GM23338 (cell line): ENCODE measurements at places on chromosomes 5 and 9.
A peak's percentile ranks its signal among the peaks of the same experiment; 100 is the strongest.

DNA sequence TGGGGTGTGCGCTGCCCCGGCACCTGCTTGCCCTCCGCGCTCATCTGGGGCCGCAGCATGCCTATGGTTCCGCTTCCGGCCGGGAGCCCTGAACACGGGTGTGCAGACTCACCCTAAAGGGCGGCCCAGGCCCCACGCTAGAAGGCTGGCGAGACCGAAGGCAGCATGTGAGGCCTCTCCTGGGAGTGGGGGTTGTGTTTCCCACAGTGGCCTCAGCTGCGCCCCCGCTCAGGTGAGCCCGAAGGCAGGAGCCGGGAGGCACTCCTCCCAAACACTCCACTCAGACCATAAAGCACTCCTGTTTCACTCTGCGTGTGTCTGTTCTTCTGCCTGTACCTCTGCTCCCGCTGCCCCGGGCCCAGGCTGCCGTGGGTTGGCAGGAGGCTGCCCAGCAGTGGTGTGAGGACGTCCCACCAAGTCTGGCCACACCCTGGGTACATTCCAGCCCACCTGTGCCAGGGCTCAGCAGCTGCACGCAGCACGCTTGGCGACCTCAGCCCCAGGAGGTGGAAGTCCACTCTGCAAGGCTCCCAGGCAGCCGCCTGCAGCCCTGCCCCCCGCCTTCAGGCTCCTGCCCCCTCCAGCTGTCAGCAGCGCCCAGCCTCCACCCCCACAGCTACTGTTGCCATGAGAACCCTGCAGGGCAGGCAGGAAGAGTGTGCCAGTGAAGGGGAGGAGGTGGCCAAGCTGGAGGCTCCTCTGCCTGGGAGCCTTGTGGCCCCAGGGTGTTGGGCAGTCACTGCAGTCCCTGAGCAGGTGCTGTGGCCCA lies 1.2 kb upstream of the AJM1 start:
- H3K4me1 ChIP-seq: peaks cover 15% of the 10 kb centered on the region; the same call in 1 of the 2 replicates
- DNase-seq: peak; percentile 55
- peaks cover 8% of the 10 kb centered on the region; the same call in 1 of the 2 replicates for H3K27me3 ChIP-seq
- H3K36me3 ChIP-seq: no peaks in the 10 kb centered on the region
- no peak overlapping the region; the same call in 1 of the 2 replicates for H3K27ac ChIP-seq

GRCh38 chr5:137710086-137710485 lies 25.8 kb downstream of the KLHL3 start:
- no peaks in the 10 kb centered on the region for H3K4me1 ChIP-seq
- H3K27me3 ChIP-seq: no peaks in the 10 kb centered on the region
- no peak for DNase-seq
- no peak overlapping the region for H3K4me3 ChIP-seq
- H3K36me3 ChIP-seq: peaks cover 15% of the 10 kb centered on the region; the same call in 1 of the 2 replicates

DNA sequence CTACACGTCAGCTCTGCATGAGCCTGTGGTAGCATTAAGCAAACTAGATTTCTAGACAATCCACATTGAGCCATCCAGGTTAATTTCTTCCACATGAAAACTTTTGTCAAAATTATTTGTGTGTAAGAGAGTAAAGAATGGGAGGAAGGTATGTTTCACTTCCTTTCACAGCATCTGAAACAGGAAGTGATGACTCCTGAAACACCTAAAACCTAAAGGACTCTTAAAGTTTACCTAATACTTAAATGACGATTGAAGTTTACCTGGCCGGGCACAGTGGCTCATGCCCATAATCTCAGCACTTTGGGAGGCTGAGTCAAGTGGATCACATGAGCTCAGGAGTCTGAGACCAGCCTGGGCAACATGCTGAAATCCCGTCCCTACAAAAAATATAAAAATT lies 223.8 kb downstream of the CEMIP2 start:
- H3K27me3 ChIP-seq: no peaks in the 10 kb centered on the region
- no peak overlapping the region for H3K4me3 ChIP-seq
- H3K27ac ChIP-seq: no peak overlapping the region
- H3K4me1 ChIP-seq: no peaks in the 10 kb centered on the region; the same call in 1 of the 2 replicates
- DNase-seq: no peak
- H3K36me3 ChIP-seq: no peaks in the 10 kb centered on the region

GRCh38 chr5:79464695-79465332 lies 49.1 kb downstream of the HOMER1 start:
- no peaks in the 10 kb centered on the region for H3K36me3 ChIP-seq
- peak; percentile 57 for DNase-seq
- H3K4me1 ChIP-seq: peaks cover 14% of the 10 kb centered on the region
- H3K4me3 ChIP-seq: no peak overlapping the region
- H3K27ac ChIP-seq: peak overlapping the region; percentile 40; the same call in 1 of the 2 replicates

GRCh38 chr5:90474235-90475107 lies at the start of the genes MBLAC2 and POLR3G:
Gene MBLAC2, minus strand, starts transcription at chr5:90474771. Its CDS starts 479 bp downstream, at chr5:90474292.
Gene POLR3G, plus strand, starts transcription at chr5:90474864. Its CDS starts 10,704 bp downstream, at chr5:90485568.
- H3K27ac ChIP-seq: peak within 1 kb of the TSS; percentile 85
- H3K4me1 ChIP-seq: peaks cover 37% of the 10 kb centered on the region
- peak; percentile 96 for DNase-seq
- no peaks in the 10 kb centered on the region for H3K27me3 ChIP-seq
- H3K36me3 ChIP-seq: no peaks in the 10 kb centered on the region

GRCh38 chr9:117014061-117014460 lies 327.0 kb downstream of the TRIM32 start:
- no peak overlapping the region for H3K27ac ChIP-seq
- no peak overlapping the region for H3K4me3 ChIP-seq
- H3K36me3 ChIP-seq: no peaks in the 10 kb centered on the region
- DNase-seq: no peak
- H3K27me3 ChIP-seq: no peaks in the 10 kb centered on the region

DNA sequence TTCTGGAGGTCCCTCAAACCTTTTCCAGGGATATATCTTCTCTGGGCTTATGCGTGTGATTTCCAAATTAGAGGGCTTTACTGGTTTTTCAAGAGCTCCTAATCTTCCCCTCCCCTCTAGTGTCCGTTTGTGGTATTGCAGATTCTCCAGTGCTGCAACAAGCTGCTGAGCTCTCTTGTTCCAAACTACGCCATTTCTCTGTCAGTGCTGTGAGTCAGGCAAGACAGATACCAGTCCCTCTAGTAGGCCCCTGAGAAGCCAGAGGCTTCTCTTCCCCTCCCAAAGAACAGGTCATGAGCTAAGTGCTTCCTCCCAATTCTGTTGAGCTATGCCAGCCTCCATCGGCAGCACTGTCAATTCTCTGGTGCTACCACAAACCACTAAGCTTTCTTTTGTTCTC lies 149.5 kb downstream of the FANCC start:
- H3K27me3 ChIP-seq: no peaks in the 10 kb centered on the region
- 0 out of 2 replicates have a peak, but pooled peaks cover 2% of the 10 kb centered on the region for H3K36me3 ChIP-seq
- no peak overlapping the region for H3K4me3 ChIP-seq
- peak; percentile 97 for DNase-seq

GRCh38 chr9:76045221-76045620 lies 154.7 kb downstream of the PCSK5 start:
- no peaks in the 10 kb centered on the region for H3K36me3 ChIP-seq
- H3K4me3 ChIP-seq: no peak overlapping the region
- no peaks in the 10 kb centered on the region for H3K27me3 ChIP-seq

GRCh38 chr5:166353580-166353979 lies 1937.9 kb upstream of the WWC1 start:
- H3K27me3 ChIP-seq: no peaks in the 10 kb centered on the region
- no peak overlapping the region for H3K4me3 ChIP-seq
- H3K27ac ChIP-seq: no peak overlapping the region
- DNase-seq: no peak
- H3K36me3 ChIP-seq: no peaks in the 10 kb centered on the region

- no peak for DNase-seq
- H3K4me3 ChIP-seq: no peak overlapping the region
- no peak overlapping the region for H3K27ac ChIP-seq
- no peaks in the 10 kb centered on the region for H3K4me1 ChIP-seq
These were observed 179.9 kb upstream of the NR3C1 start for GRCh38 chr5:143583409-143583808.

GRCh38 chr9:77876091-77876490 lies 155.5 kb downstream of the GNAQ start:
- H3K4me1 ChIP-seq: peaks cover 6% of the 10 kb centered on the region
- no peak overlapping the region for H3K4me3 ChIP-seq

DNA sequence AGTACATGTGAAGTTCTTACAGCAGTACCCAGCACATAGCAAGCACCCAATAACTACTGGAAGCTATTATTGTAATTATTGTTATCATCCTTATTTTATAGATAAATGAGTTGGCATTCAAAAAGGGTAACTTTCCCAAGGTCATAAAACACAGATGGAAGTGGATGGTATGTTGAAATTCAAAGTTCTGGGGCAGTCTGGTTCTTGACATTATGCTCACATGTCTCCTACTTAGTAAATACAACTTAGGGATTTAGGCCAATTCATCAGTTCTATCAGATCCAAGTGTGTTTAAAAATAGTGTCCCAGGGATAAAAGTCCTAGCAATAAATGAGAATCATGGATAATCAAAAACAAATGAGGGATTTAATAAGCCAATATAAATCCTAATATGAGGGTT lies 265.2 kb downstream of the ADAMTSL1 start:
- H3K4me1 ChIP-seq: no peaks in the 10 kb centered on the region
- H3K4me3 ChIP-seq: no peak overlapping the region
- H3K27ac ChIP-seq: no peak overlapping the region
- H3K27me3 ChIP-seq: no peaks in the 10 kb centered on the region
- no peak for DNase-seq

- peak; percentile 48 for DNase-seq
- peaks cover 16% of the 10 kb centered on the region for H3K36me3 ChIP-seq
- no peak overlapping the region for H3K4me3 ChIP-seq
- H3K27me3 ChIP-seq: no peaks in the 10 kb centered on the region
These were observed 35.0 kb upstream of the SLC6A3 start for GRCh38 chr5:1480217-1480616.

DNA sequence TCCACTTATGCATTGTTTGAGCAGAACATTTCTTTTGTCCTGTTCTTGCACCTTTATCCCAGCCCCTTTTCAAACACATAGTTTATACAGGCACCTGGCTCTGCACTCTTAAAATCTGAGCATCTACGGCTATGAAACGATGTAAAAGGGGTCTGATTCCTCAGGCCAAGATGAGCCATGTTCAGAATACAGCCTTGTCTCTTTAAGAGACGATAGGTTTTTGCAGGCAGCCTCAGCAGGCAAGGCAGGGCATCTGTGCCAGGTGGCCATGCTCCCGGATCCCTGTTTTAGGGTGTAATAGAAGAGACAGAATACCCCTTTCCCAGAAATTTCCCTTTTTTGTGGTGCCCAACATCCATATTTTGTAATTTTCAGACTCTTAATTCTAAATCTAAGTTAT lies 89.1 kb upstream of the NFIB start:
- DNase-seq: no peak
- H3K4me1 ChIP-seq: peaks cover 13% of the 10 kb centered on the region; the same call in 1 of the 2 replicates
- no peaks in the 10 kb centered on the region for H3K36me3 ChIP-seq
- no peak overlapping the region for H3K4me3 ChIP-seq
- H3K27me3 ChIP-seq: no peaks in the 10 kb centered on the region

- no peak overlapping the region for H3K27ac ChIP-seq
- no peaks in the 10 kb centered on the region for H3K4me1 ChIP-seq
- H3K36me3 ChIP-seq: no peaks in the 10 kb centered on the region; the same call in 1 of the 2 replicates
- DNase-seq: no peak
These were observed 14.3 kb upstream of the LHX3 start for GRCh38 chr9:136219276-136219675.

- H3K27ac ChIP-seq: no peak overlapping the region
- peak; percentile 41 for DNase-seq
- H3K4me3 ChIP-seq: no peak overlapping the region
- peaks cover 19% of the 10 kb centered on the region for H3K4me1 ChIP-seq
- H3K36me3 ChIP-seq: no peaks in the 10 kb centered on the region
These were observed 88.8 kb upstream of the PAM start for GRCh38 chr5:102666164-102666946.

DNA sequence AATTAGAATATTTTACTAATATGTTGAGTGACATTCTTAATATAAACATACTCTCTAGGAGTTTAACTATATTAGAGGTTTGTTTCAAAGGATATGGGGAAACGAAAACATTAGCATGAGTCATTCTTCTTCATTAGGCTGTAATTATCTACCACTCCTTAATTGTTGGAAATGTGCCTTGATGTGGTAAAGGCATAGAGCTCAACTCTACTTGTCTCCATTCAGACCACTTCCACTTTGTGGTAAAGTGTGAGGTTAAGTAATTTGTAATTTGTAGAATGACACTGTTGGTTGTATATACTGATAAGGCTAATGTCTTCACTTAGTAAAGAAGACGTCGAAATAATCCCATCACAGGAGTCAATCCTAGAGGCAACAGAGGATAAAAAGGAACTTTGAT lies 58.1 kb downstream of the HAPLN1 start:
- H3K36me3 ChIP-seq: no peaks in the 10 kb centered on the region
- no peak overlapping the region for H3K27ac ChIP-seq
- H3K4me1 ChIP-seq: peaks cover 4% of the 10 kb centered on the region; the same call in 1 of the 2 replicates
- no peak for DNase-seq
- no peak overlapping the region for H3K4me3 ChIP-seq
- no peaks in the 10 kb centered on the region for H3K27me3 ChIP-seq

DNA sequence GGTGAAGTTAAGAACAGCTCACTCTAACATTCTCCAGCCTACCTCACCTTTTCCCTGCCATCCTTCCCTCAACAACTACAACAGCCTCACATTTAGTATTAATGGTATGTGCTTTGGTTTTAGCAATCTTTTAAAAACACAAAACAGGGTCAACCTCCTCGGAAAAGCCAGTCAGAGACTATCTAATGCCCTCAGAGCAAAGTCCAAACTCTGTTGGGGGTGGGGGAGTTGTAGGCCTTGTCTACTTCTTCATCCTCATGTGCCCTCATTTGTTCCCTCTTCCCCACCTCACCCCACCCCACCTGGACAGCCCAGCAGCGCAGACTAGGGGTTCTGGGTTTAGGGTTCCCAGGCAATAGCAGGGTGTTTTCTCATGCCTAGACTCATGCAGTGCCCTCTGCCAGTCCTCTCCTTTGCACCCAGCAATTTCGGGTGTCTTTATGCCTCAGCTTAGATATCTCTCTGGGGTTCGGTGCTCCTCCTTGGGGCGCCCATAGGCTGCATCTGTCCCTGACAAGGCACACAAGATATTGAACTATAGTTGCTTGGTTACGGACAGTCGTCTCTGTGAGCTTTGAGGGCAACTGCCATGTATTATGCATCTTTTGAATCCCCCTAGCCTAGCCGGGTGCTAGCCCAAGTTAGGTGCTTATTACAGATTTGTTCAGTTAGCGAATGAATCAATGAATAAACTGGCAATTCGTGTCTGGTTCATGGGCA lies 762 bp upstream of the TCOF1 start:
- H3K4me3 ChIP-seq: peak overlapping the region; percentile 99
- no peak overlapping the region for H3K27ac ChIP-seq
- H3K4me1 ChIP-seq: peaks cover 3% of the 10 kb centered on the region
- H3K36me3 ChIP-seq: peaks cover 12% of the 10 kb centered on the region
- no peaks in the 10 kb centered on the region for H3K27me3 ChIP-seq

- no peak overlapping the region for H3K27ac ChIP-seq
- H3K36me3 ChIP-seq: no peaks in the 10 kb centered on the region
- DNase-seq: no peak
- no peaks in the 10 kb centered on the region for H3K27me3 ChIP-seq
- no peaks in the 10 kb centered on the region for H3K4me1 ChIP-seq
These were observed 80.0 kb upstream of the ITGA2 start for GRCh38 chr5:52909192-52909591.

- H3K4me3 ChIP-seq: no peak overlapping the region
- DNase-seq: no peak
- H3K36me3 ChIP-seq: no peaks in the 10 kb centered on the region
- no peak overlapping the region for H3K27ac ChIP-seq
These were observed 103.7 kb upstream of the TARS1 start for GRCh38 chr5:33336891-33337636.

- peaks cover 5% of the 10 kb centered on the region; the same call in 1 of the 2 replicates for H3K4me1 ChIP-seq
- H3K4me3 ChIP-seq: no peak overlapping the region
- H3K36me3 ChIP-seq: no peaks in the 10 kb centered on the region
These were observed 105.2 kb downstream of the RGS3 start for GRCh38 chr9:113568571-113569321.

- no peaks in the 10 kb centered on the region for H3K36me3 ChIP-seq
- H3K27ac ChIP-seq: no peak overlapping the region
- peaks cover 3% of the 10 kb centered on the region; the same call in 1 of the 2 replicates for H3K4me1 ChIP-seq
- no peak overlapping the region for H3K4me3 ChIP-seq
- H3K27me3 ChIP-seq: no peaks in the 10 kb centered on the region
These were observed 116.5 kb downstream of the TRPM6 start for GRCh38 chr9:74771262-74771585.
